Stimulated activated CD4-positive, alpha-beta T cell treated with anti-CD3 and anti-CD28 coated beads, TNF-alpha, amount 100 ng/mL, for 24 hours (primary cell): ENCODE measurements at places on chromosomes 5 and 9.

GRCh38 chr5:21254161-21254560 lies 1266.2 kb upstream of the CDH18 start:
- no peak for DNase-seq

DNA sequence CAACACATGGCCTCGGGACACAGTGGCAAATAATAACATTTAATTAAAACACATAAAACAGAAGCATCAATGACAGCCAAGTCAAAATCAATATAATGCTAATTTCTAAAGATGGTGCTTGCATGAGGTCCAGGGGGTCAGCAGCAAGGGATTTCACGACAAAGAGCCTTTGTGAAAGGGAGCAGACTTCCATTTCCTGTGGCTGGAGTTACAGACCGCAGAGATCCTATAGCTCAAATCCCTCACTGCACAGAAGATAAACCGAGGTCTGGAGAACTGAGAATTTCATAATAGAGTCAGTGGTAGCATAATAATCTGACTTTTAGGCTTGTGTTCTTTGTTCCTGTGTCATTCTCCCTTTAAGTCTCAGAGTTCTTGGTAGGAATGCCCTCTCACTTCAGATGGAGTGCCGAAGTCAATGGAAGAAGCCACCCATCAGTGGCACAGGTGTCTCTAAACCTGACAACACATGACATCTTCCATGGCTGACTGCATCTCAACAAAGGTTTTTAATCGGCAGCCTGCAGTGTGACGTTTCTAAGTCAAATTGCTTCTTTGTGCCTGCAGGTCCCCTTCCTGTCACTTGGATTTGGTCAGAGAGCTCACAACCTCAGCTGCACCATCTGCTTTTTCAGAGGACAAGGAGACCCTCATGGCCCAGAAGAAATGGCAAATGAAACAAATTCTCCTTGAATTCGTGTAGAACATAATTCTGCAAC lies 67.4 kb downstream of the CARTPT start:
- no peak for DNase-seq

DNA sequence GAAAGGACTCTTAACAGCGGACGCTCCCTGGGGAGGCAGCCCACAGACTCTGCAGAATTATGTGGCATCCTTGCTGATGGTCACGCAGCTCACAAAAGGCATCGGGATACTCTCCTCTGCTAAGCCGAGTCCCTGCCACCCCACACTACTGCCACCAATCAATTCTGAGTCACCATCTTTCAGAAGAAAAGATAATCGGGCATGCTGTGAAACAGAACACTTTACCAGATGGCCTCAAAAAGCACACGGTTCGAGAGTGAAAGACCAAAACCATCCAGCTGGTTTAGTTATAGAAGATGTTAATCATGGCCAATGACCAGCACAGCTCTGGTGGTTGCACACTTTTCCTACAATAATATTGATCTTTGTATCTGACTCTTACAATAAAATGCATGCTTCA lies 136.3 kb downstream of the MYO10 start:
- DNase-seq = no peak

GRCh38 chr9:31389075-31389474 lies 995.4 kb upstream of the ACO1 start:
- no peak for DNase-seq

GRCh38 chr5:174720612-174721529 lies 3.5 kb upstream of the MSX2 start:
- DNase-seq = no peak

GRCh38 chr5:55899344-55899743 lies 48.2 kb downstream of the IL31RA start:
- no peak for DNase-seq

DNA sequence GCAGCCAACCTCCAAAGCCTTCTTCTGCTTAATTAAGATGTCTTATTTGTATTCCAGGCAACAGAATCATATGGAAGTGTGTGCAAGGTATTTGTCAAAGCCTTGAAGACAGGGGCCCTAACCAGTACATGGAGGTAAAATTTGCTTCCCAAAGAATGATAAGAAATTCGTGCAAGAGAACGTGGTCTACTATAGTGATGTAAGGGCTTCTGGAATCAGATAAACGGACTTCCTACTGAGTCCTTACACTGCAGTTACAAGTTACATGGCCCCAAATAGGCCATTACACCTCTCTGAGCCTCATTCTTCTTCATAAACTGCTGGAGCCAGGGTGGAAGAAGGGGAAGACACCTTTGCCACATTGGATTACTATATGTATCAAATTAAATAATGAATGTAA lies 15.9 kb upstream of the ISOC1 start:
- DNase-seq = no peak

- no peak for DNase-seq
Measured at GRCh38 chr5:124056326-124056990, 544.5 kb downstream of the CSNK1G3 start.

GRCh38 chr9:95250462-95251221 lies 66.9 kb downstream of the FANCC start:
- no peak for DNase-seq

GRCh38 chr9:108844391-108844790 lies 11.4 kb downstream of the ACTL7B start:
- no peak for DNase-seq

DNA sequence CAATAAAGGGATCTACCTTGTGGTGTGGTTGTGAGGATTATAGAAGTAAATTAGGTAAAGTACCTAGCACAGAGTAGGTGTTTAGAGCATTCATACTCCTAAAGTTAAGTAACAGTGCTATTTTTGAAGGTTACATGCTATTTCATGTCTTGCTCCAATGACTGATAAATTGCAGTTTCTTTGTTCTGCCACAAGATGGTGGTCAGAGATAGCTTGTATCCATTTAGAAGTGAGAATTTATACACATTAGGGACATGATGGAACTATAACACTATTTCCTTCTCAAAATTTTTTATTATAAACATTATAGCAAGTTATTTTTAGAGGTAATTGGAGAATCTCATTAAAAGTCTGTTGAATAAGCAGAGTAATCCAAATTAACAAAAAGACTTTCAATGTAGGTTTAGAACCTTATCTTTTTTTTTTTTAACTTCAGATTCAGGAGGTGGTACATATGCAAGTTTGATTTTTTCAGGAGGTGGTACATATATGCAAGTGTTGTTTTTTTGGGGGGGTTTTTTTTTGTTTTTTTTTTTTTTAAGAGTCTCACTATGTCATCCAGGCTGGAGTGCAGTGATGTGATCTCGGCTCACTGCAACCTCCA lies 17.1 kb downstream of the MTREX start:
- no peak for DNase-seq

DNA sequence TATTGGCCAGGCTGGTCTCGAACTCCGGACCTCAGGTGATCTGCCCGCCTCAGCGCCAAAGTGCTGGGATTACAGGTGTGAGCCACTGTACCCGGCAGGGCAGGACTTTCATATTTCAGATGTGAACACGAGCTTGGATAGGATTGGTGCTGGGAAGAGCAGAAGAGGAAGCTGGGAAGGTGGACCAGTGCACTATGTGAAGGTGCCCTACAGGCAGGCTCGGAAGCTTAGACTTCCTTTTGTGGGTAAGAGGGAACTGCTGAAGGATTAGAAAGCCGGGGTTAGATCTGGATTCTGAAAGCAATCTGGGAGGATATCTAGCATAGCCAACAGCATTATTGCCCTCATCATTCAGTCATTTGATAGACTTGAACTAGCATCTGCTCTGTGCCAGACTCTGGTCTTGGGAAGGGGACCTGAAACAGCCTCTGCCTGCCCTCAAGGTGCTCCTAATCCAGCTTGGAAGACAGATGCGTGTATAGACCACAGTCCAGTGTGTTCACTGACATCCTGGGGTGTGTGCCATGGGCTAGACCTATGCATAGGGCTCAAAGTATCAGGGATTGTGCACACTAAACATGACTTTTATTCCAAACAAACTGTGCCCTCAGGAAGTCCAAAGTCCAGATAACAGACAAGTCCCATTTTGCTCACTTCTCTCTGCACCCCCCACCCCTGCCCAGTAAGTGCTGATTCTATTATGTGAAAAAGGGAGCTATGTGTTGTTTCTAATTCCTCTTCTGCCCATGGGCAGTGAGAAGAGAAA lies 637 bp downstream of the CBY3 start:
- DNase-seq = no peak

DNA sequence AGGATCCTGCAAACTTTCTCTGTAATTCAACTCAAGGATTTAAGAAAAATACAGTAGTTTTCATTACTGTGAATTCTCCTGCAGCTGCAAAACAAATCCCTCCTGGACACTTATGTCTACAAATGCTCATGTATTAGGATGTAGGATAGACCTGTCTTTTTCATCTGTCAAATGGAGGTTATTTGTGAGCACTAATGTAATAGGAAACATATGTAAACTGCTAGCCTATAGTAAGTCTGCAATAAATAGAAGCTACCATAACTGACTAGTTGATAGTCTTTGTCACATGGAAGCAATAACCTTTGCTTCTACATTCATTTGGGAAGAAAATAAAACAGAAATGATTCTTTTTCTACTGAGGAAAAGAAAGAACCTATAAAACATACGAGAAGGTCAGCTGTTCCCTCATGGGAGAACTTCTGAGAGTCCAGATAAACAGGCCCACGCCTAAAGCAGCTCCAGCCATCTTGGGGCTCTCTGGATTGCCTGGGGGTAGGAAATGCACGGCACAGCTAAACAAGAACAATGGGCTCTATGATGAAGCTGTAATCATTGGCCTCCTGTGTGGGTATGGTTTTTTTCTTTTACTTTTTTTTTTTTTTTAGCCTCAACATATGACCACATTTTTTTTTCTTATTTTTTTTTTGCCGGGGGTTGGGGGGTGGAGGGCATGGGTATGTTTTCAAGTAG lies 6.2 kb downstream of the KCNV2 start:
- DNase-seq = no peak

GRCh38 chr5:181098762-181099601 lies 32.0 kb downstream of the OR2V1 start:
- no peak for DNase-seq
